ENCODE measurements at places on chromosomes 7 and 10.
A peak's percentile ranks its signal among the peaks of the same experiment; 100 is the strongest.

DNA sequence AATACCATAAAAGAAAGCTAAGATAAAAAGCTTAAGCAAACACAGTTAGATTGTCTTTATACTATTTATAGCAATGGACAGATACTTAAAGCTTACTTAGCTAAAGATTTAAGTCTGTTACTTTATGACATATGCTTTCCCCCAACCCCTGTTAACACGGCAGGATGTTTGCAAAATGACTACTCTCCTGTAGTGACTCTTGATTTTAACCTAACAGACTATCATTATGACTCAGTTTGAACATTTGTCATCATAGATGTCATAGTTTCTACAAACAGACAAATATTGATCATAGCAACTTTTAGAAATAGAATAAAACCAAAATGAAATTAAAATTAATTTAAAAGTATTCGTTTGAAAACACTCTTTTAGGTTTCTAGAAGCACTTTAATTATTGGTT is 7.8 kb upstream of the COMMD3 start:
- DNase-seq: no peak

DNA sequence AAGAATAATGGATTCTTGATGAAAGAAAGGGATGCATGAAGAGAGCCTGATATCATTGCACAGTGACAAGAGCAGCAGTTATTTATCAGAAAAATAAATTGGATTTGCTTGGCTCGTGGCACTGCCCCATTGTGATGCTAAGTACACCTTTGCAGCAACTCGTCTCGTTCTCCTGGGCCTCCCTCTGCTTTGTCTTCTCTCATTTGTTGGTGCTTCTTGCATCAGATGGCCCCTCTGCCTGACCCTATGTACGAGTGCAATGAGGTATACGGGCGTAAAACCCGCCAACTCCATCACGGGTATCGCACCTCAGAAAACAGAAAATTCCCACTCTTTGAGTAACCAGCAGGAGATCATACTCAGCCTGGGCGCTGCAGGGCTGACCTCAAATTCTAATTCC is 107.2 kb upstream of the C10orf90 start:
- DNase-seq: no peak

DNA sequence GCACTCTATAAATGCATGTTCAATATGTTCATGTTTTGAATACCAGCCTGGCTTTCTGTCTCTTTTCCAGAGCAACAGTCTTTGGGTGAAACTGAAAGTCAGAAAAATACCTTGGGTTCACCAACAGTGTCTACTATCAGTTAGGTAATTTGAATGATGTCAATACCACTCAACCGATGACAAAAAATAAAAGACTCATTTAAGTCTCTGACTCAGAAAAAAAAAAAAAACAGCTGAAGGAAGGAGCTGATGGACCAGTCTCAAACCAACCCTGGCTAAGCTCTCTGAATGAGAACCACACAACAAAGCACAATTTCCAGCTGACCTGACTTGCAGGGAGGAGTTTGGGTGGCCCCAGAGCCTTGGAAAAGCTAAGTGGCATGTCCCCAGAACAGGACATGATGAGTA is 42.5 kb downstream of the ABLIM1 start:
- no peak for DNase-seq

DNA sequence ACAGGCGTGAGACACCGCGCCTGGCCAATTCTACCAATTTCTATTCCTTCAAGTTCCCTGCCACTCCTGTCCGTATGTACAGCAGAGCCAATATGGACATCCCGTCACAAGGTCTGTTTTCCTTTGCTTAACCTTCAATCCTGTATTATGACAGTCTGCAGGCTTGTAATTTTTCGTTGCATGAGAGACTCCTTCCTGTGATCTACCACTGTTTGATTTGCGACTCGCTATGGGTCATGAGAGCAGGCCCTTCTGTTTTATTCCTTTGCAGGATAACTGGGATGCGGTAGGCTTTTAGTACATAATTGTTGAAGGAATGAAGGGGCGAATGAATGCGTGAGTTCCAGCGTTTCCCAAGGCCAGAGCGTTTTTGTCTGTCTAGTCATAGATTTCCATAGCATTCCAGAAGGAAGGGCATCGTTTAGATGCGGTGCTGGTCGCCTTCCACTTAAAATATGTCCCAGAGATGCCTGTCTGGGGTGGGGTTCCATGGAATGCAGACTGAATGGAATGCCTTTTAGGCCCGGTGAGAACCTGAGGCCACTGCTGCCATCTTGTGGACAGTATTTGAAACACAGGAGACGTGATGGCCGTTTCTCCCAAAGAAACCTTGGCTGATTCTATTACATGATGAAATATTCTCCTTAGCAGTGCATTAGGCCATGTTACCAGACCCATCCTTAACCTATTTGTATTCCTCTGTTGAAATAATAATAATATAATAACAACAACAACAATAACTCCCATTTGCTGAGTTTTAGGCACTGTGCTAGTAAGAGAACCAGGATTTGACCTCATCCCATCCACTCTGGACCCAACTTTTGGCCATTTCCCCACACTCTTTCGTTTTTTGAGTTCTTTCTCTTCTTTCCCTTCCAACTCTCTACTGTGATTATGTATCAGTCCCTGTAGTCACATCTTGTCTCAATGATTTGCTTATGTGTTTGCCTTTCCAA is 193.2 kb downstream of the MYOF start:
- peak; percentile 27 for DNase-seq

DNA sequence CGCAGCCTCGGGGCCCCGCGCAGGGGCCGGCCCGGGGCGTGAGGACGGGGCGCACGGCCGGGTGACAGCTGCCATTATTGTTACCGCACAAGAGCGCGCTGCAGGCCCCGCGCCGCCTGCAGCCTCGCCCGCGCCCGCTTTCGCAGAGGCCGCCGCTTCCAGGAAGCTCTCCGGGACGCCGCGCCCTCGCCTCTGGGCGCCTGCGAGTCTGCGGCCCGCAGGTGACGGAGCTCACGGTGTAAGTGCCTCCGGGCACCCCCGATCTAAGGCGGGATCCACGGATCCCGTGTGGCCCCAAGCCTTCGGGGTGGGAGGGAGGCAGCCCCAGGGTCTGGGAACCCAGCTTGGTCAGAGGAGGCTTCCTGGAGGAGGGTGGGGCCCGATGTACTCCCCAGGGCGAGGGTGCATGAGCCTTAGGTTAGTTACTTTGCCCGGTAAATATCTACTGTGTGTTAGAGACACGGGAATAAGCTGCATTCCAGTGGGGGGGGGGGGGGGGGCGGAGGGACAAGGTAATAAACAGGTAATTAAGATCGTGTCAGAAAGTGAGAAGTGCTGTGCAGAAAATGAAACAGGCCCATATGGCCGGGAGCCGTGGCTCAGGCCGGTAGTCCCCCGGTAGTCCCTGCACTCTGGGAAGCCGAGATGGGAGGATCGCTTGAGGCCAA is 638 bp downstream of the IQCE start:
- no peak for DNase-seq

DNA sequence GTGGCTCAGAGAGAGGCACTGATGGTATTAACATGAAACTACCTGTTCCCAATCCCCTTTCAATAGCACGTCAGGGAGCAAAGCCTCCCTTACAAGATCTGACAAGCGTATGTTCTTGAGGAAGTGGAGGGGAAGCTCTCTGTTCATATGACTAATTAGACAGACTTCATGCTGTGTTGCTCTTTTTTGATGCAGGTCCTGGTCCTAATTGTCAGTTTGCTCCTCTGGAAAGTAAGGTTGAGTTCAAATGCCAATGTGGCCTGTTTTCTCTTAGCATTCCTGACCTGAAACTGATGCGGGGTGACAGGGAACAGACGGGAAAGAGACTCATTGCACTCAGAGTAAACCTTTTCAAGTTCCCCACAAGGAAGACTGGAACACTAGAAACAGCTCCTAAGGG is 27.0 kb upstream of the TBX20 start:
- no peak for DNase-seq

- no peak for DNase-seq
Measured at GRCh38 chr7:132579260-132579899, 3.1 kb upstream of the PLXNA4 start.

GRCh38 chr10:131061216-131061615 is 250.3 kb downstream of the TCERG1L start:
- DNase-seq: no peak

GRCh38 chr7:127689194-127689772 is 37.3 kb downstream of the SND1 start:
- DNase-seq: no peak

DNA sequence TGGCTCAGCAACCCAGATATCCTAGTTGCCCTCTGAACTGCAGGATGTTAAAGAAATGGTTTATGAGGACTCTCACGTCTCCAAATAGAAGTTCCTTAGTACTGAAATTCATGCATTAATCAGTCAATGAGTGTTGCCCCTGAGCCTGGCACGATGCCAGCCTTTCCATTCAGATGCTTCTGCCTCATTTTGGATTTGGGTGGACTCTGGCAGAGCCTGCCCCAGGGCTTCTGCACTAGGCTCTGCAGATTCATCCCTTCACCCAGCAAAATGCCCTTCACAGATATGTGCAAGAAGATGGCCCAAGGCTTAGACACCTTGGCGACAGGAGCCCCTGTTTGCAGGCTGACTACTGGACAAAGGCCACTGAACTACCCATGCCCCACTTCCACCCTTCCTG is 747.8 kb downstream of the GRID1 start:
- DNase-seq: no peak

- no peak for DNase-seq
Measured at GRCh38 chr10:118340486-118340885, 1.6 kb downstream of the FAM204A start.

DNA sequence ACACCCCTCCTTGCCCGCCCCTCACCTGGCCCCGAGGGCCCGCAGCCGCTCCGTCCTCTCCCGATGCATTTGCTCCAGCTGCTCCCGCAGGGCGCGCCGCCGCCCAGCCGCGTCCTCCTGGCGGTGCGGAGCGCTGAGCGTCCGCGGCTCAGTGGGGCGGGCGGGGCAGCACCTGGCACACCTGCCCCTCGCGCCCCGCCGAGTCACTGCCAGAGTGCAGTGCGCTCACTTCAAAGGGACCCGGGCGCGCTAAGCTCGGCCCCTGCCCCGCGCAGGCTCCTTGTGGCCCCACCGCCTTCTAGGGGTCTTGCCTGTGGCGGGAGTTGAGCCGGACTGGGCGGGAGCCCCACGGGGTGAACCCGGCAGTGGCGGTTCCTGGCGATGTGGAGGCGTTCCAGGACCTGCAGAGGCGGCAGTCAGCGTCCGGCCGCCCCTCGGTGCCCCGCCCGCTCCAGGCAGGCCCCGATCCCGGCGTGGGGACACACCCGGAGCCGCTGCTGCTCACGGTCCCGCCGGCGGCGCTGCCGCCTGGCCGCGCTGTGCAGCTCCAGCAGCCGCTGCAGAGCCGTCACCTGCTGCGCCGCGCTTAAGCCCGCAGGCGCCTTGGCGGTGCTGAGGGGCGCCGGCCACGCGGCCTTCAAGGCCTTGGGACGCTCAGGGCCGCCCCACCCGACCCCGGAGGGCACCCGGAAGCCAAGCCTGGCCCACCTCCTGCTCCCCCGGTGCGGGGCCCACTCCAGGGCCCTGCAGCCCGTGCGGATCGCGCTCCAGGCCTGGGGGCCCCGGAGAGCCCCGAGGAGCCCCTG is 6.7 kb downstream of the ATP6V1F start:
- DNase-seq: peak; percentile 23

GRCh38 chr7:88338503-88338902 is 31.8 kb upstream of the STEAP4 start:
- no peak for DNase-seq

- no peak for DNase-seq
Measured at GRCh38 chr10:77666821-77667220, 29.2 kb upstream of the KCNMA1 start.

- no peak for DNase-seq
Measured at GRCh38 chr10:79268161-79268601, 79.1 kb upstream of the PPIF start.

DNA sequence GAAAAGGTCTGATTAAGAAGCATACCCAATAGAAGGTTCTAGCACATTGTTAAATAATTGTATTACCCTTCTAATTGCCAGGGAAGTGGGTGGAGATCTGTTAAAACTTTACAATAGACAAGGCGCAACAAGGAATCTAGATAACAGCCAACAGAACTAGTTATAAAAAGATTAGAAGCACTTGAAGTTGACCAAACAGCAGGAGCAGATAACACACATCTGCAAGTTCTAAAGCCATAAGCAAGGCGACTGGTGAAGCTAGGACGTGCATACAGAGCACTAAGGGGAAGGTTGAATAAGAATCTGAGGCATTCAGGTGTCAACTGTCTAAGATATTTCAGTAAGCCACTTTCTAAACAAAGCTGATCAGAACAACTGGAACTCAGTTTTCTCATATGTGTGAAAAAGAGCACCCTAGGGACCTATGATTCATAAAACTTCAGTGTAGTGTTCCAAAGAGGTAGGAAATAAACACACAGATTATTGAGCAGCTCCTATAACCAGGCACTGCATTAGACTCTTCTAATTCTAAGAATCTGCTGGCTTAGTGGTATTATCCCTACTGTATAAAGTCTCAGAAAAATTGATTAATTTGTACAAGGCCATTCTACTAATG is 111.2 kb downstream of the SAMD9 start:
- no peak for DNase-seq

DNA sequence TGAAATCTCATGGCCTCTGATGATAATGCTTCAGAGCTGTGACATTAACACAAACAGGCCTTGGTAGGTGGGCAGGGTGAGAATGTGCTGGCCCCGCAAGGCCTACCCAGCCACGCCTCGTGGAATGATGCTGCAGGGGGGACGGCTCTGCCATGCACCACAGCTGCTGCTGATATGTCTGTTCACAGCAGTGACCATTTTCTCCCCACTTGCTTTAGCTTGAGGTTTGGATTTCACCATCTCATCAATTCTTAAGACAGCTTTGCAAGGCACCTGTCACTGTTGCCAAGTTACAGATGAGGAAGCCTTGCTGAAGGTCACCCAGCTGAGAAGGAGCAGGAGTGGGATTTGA is 128.3 kb downstream of the PTPN20 start:
- no peak for DNase-seq

DNA sequence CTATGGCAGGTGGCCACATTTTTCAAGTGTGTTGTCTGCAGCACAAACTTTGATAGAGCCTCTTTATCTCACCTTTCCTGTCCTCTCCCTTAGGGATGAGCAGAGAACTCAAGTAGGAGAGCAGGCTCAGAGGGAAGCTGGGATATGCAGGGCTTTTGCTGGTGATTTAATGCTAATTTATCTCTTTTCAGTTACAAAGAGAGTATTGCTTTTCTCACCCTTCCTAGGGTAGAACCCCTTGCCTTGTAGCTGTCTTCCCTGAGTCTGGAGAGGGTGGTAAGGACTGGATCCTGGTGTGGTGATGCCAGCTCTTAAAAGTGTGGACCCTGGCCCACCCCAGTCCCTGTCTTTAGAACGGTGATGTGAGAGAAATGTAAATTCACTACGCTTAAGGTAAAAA is 1061.4 kb downstream of the TYW1 start:
- DNase-seq: no peak

DNA sequence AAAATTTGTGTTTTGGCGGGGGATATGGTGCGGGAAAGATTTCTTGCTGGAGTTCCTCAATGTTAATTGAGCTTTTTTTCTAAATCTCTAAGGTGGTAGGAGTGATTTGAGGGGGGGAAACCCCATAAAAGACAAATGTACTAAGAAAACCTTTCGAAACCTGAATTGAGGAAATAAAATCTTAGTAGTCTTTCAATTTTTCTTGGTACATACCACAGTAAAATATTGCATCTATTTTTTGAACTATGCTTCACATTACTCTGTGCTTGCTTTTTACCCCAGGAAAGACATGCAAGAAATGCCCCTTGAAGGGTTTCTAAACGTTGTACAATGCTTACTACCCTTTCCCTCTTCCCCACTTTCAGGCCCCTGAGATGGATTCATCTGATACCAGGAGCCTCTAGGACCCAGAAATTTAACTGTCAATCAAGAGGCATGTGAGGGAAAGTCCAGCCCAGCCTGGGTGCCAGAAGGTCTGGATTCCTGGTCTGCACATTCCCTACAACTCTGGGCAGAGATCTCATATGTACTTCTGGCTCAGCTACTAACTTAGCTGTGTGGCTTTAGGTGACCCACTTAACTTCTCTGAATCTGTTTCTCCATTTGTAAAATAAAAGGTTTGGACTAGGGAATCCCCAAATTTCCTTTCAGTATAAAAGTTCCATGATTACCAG is 5.8 kb upstream of the PDCD4 start:
- no peak for DNase-seq

Data from central memory CD4-positive, alpha-beta T cell (primary cell).